Activated CD4-positive, alpha-beta T cell treated with anti-CD3 and anti-CD28 coated beads for 36 hours (primary cell): ENCODE measurements at places on chromosomes 2 and 18.

GRCh38 chr2:190578158-190579057, 43.9 kb upstream of the NEMP2 start:
- DNase-seq: no peak

DNA sequence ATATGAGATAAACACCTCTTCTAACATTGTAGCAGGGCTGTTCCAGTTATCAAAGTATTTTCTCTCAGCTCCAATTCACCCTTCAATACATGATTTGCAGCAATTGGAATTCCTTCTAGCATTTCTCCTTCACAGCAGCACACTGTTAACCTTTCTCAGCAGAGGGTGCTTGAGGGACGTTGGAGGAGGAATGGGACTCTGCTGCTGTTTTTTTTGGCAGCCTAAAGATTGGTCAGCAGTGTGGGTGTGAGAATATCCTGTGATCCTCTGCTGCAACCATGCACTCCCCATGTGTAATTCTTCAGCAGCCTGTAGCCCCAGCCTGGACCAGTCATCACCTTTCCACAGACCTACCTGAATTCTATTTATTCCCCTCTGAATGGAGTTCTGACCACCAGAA, 1708.9 kb upstream of the CELF4 start:
- no peak for DNase-seq

DNA sequence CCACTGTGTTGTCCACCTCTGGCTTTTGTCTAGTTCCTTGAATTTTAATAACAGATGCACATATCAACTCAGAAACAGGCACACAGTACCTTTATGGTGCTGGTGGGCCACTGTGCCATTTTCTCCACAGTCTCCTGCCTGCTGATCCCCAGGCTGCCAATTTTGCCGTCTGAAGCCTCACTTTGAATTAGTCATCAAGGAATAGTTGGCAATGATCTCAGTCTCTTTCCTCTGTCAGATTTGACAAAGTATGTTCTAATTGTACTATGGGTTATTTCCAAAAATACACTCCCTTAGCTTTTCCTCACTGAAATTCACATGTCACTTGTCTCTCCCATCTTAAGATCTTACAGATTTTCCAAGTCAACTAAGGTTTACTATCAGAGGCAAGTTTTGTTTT, 140.7 kb downstream of the ZNF516 start:
- no peak for DNase-seq

GRCh38 chr2:217103752-217104545, 244.1 kb upstream of the TNP1 start:
- no peak for DNase-seq

- no peak for DNase-seq
These were observed 17.6 kb downstream of the SERPINB4 start for GRCh38 chr18:63626431-63626830.

DNA sequence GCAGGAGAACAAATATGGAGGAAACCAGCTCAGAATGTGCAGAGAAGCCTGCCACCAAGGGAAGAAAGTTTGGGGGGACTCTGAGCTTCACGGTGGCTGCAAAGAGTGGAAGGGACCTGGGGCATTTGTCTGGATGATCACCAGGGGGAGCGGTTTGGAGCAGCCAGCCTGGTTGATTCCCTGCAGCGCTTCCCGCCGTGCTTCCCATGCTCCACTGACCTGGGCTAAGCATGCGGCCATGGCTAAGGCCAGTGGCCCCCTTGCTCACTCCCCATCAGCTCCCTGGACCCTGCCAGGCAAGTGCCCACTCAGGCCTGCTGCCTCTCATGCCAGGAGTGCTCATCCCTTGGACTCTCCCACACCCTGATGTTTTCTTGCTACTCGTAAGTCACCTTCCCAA, 27.0 kb downstream of the NTSR2 start:
- no peak for DNase-seq

DNA sequence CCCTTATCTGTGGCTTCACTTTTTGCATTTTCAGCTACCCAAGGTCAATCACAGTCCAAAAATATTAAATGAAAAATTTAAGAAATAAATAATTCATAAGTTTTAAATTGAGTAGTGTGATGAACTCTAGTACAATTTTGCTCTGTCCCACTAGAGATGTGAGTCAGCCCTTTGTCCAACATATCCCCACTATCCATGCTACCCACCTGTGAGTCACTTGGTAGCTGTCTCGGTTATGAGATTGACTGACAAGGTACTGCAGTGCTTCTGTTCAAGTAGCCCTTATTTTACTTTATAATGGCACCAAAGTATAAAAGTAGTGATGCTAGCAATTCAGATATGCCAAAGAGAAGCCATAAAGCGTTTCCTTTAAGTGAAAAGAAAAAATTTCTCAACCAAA, 28.8 kb downstream of the ADCY3 start:
- DNase-seq: no peak
